ENCODE measurements at places on chromosomes 16 and 17. TPM values are rescaled to one million over a fixed set of nuclear protein-coding genes. Genes with fewer than 3 reads are reported as not detected.

DNA sequence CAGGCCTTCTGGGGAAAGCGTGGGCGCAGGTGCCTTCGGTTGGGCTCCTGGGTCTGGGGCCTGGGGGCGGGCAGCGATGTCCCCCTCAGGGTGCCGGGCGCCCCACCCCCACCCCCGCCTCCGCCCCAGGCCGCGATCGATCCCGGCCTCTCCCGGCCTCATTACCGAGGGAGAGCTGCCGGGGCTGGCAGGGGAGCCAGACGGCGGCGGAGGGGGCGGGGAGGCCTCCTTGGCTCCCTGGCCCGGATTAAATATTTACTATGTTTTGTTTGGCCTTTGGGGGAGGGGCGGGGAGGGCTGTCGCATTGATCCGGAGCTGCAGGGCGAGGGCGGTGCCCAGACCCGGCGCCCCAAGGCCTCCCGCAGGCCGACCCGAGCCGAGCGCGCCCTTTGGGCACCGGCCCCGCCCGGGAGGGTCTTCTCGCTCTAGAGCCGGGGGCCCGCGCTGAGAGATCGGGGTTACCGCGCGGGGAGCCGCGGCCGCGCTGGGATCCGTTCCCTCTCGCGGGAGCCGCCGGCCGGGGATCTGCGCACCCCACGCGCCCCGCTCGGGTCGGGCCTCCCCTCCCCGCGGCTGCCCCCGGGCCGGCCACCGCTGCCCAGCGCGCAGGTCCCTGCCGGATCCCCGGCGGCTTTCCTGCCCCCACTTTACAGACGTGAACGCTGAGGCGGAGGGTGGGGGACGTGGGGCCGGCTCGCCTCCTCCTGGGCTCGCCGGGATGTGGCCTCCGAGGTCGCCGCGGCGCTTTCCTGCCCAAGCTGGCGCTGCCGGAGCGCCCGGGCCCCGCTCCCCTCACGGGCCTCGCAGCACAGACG lies 27.0 kb downstream of the RTN4RL1 start:
- no peak for DNase-seq

RNF112 gene
- total RNA-seq, result not detected

DNA sequence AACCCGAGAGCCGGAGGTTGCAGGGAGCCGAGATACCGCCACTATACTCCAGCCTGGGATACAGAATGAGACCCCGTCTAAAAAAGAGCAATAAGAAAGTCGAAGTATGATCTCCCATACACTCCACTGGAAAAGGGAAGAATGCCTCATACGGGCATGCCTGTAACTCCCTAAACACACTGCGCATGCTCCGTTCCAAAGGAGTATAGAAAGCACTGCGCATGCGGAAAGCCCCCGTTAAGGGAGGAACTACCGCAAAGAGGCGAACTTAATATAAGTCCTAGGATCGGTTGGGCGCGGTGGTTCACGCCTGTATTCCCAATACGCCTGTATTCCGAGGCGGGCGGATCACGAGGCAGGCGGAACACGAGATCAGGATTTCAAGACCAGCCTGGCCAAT lies 313.1 kb upstream of the ERCC4 start:
- no peak for DNase-seq

GRCh38 chr17:4678448-4679026 lies 25.4 kb downstream of the PELP1 start:
- no peak for DNase-seq

ADAM11 gene
- total RNA-seq, result 0.10 TPM

- DNase-seq, result no peak
Observed at GRCh38 chr17:14672830-14673229, 371.9 kb downstream of the HS3ST3B1 start.

DNA sequence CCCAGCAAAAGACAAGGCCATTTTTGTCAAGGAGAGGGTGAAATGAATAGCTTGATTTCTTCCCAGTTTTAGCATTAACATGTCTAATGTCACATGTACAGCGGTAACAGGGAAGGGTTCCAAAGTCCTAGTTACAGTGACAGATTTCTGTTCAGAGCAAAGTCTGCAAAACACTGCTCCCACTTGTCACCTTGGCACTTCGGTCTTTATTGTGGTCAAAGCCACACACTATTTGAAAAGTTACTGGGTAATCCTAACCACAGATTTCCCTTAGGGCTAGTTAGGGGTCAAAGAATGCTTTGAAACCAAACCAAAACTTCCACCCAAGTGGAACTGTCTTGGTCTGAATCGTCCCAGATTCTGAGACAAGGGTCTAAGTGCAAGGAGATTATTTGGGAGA lies 455.6 kb downstream of the HS3ST3B1 start:
- no peak for DNase-seq

GRCh38 chr17:32021615-32021955 lies 14.4 kb downstream of the LRRC37B start:
- DNase-seq, result no peak

GRCh38 chr17:76562734-76563148 lies 22.9 kb downstream of the PRCD start:
- DNase-seq, result no peak

DNA sequence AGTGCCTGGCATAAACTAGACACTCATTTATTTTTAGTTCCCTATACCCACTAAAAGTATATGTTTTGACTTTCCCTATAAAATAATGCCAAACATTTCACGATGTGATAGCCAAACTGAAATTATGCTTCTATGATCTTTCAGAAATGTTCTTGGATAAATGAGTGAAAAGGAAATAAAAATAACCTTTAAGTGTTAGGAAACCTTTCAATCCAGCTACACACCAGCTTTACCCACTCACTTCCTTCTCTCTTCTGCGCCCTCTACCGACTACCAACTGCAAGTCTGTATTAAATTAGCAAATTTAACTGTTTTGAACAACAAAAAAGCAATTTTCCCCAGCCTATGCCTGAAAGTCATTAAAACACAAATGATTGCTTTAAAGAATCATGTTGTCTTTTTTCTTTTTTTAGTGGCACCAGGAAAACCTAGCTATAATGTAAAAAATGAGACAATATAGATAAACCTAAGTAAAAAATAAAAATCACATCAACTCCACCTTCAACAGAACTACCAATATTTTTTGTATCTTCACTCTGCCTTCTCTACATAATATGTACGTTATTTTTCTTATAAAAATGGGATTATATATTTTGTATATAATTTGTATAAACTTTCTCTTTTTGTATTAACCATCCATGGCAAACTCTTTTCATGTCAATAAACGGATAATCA lies 13.2 kb upstream of the TMEM100 start:
- DNase-seq, result no peak

- no peak for DNase-seq
Observed at GRCh38 chr16:15509051-15509592, 74.7 kb downstream of the BMERB1 start.

DNA sequence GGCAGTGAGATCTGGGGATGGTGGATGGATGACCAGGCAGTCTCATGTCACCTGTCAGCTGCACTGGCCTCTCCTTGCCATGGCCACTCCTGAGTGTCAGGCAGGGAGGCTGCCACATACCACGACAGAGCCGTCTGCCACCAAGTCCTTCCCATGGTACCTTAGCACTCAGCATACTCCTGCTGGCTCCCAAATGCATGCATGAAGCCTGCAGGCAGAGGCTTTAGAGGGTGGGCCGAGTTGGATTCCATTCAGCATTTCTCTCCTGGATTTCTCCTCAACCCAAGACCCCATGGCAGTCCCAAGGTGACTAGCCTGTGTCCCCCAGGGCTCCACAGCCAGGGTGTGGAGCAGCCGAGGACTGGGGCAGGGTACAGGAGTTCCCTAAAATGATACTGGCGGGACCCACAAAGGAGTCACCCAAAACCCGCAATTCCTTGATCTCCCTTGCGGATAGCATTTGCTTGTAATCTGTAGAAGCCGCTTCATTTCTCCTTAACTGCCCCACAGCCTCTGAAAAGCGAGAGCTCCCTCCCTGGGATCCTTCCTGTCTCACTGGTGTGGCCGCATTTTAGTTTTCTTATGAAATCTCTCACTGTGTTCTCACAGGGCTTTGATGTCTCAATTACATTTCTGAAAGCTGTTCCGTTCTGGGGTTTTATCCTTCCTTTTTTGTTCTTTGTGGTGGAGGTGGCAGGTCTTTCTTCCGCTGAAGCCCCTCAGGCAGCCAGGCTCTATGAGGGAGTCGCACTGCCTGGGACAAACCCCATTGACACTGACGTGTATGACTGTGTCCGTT lies 141.4 kb downstream of the SOCS1 start:
- no peak for DNase-seq

GRCh38 chr17:66379996-66380395 lies 77.6 kb downstream of the PRKCA start:
- DNase-seq, result no peak

GRCh38 chr16:22353191-22353919 lies 21.1 kb downstream of the CDR2 start:
- no peak for DNase-seq

DNA sequence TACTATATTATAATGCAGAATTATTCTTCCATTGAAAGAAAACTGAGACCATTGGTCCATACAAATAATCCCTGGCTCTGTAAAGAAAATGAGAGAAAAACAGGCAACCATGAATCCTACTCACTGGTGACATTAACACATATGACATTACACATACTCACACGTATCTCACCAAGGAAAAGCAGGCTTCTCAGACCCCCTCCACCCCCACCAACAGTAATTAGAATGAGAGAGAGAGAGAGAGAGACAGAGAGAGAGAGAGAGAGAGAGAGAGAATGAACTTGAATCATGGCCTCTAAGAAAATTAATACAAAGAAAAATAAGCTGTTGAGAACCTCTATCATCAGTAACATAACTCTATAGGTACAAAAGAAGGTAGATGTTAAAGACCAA lies 132.0 kb downstream of the SNX11 start:
- DNase-seq, result no peak

GRCh38 chr16:77289331-77289809 lies 90.2 kb downstream of the SYCE1L start:
- no peak for DNase-seq

- no peak for DNase-seq
Observed at GRCh38 chr17:9912121-9913099, 7.3 kb upstream of the RCVRN start.

GRCh38 chr16:9238346-9238745 lies 146.9 kb downstream of the HAPSTR1 start:
- DNase-seq, result no peak

KCNJ12 gene
- not detected for total RNA-seq

- no peak for DNase-seq
Observed at GRCh38 chr17:13996276-13996675, 73.0 kb upstream of the COX10 start.

GRCh38 chr17:20234276-20234675 lies 225.1 kb downstream of the SPECC1 start:
- no peak for DNase-seq

DNA sequence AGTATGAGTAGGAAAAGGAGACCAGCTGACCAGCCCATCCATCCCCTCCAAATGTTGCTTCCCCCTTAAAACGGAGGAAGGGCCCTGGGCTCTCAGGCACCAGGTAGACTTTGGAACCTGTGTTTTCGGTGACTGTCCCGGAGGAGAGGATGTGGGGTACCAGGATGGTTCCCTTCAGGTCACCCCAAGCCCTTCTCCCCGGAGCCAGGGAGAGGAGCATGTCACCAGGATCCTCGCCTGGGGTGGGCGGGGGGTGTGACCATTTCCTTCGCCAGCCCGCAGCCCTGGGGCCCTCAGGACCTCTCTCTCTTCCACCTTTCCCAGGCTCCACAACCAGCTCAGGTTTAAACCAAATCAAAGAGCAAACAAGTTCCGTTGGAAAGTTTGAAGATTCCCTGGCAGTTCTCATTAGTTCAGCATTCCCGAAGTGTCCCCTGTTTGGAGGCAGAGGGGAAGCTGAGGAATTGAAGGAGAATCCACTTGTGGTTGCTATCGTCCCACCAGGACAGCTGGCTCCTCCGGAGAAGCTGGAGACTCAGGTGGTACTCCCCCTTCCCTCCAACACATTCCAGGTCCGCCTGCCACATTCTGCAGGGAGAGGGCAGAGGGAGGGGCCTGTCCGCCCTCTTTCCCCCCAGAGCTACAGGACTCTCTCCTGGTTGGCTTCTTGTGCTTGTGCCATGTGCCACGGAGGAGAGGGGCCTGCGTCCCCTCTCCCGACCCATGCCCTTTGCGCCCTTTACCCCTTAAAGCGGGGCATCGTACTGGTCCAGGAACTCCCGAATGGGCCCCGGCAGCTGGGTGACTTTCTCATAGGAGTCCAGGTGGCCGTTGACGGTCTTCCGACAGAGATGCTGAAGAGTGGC lies 2.0 kb downstream of the SOCS3 start:
- no peak for DNase-seq

- DNase-seq, result no peak
Observed at GRCh38 chr17:27762527-27763305, 37.6 kb downstream of the NOS2 start.

GRCh38 chr17:42155614-42156045 lies 841 bp upstream of the RAB5C start:
- no peak for DNase-seq

- DNase-seq, result no peak
Observed at GRCh38 chr17:981292-981658, 1.7 kb upstream of the NXN start.

DNA sequence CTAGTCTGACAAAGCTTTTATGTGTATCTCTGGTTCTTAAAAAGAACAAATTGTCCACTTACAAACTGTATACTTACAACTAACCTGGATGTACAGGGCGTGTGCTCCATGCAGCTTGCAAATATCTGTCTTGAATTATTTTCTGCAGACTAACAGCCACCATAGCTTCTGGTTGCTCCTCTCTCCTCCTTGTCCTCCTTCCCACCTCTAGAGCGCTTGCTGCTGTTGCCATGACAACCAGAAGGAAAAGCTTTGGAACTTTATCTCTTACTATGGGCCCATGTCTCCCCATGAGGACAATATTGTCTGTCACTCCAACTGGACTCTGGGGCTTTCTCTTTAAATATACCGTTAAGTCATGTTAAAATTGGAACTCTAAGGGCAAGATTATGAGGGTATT lies 71.5 kb upstream of the DHX40 start:
- no peak for DNase-seq
